ENCODE measurements at places on chromosomes 3 and 15.
A peak's percentile ranks its signal among the peaks of the same experiment; 100 is the strongest.

DNA sequence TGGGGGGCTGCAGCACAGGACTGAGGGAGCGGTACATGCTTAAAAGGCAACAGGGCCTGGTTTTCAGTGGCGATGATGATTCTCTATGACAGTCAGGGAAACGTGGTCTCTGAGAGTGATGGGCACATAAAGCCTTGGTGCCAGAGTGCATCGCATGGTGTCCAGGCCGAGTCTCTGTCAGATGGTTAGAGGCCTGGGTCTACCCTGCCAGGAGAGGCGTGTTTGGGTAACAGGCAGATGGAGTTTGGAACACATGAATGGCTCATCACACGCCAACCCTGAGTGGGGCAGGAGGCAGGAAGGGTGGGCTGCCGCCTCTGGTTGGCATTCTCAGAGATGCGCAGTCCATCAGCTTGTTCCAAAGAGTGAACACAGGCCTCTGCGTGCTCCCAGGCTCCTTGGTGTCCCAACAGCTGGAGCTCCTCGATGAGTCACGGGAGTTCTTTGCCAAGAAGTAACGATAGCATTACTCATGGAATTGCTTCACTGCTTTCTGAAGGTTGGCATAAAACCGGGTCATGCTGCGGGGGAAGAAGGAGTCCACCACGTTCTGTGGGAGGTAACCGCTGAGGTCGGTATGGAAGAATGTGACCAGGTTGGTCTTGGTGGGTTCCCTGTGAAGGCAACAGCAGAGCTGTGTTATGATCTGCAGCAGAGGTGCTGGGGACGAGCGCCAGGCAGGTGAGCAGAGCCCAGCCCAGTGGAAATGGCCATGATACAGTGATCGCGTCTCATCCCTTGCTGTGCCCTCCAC is 11.0 kb downstream of the STARD5 start:
- no peak for DNase-seq

GRCh38 chr15:66014635-66015182 is 145.4 kb downstream of the RAB11A start:
- DNase-seq: no peak

DNA sequence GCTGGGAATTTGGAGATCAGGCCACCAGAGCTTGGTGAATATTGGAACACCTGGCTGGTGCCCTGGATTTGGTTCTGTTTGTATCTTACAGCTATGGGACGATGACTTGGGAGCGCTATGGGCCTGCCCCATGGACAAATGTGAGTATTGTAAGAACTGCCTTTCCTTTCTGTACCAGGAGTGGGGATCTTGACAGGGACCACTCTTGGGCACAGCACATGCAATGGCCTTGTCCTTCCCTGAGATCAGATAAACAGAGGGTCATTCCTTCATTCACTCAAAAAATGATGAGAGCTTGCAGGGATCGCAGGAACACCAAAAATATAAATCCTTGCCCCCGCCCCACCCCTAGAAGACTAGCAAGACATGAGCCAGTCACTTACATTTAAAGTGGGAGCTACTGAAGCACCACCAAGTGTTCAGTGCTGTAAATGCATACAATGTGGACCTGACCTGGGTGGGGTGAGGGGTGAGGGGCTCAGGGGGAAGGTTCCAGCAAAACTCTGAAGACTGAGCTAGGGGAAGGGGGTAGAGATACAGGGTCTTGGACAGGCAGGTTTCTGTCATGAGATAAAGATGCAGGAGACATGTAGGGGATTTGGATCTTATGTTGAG is 2.7 kb upstream of the CRELD1 start:
- DNase-seq: no peak

GRCh38 chr3:101996832-101997231 is 147.5 kb downstream of the NFKBIZ start:
- peak; percentile 15 for DNase-seq

- DNase-seq: no peak
Measured at GRCh38 chr3:58021072-58021959, 13.1 kb downstream of the FLNB start.

DNA sequence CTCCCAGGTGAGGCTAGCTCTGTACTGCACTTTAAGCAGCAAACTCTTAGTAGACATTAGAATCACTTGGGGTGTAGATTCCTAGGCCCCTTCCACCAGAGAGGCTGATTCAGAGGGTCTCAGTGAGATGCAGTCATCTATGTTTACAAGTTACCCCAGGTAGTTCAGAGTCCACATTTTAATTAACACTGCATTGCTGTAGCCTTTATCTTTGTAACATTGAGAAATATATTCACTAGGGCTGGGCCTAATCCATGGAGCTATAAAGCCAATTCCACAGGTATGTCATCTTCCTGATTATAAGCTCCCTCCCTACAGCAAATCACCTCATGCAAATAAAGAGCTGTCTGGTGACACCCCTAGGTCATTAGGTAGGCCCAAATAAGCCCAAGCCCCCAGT is 39.6 kb upstream of the STT3B start:
- DNase-seq: no peak

DNA sequence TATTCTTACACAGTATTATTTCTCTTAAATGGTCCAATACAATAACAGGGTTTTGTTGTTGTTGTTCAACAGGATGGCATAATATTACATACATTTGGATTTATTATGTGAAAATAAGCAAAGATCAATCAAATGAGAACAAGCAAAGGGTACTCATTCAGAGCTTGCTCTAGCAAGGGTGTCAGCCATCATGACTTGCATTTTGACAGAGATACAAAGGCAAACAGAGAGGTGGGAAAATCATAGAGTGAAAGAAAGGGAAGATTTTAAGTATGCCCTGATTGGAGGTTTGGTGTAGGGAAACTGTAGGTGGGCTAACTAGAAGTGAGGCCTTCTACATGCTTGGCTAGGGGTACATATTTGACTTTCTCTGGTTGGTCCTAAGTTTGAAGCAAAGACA is 109.1 kb upstream of the BCHE start:
- no peak for DNase-seq

- no peak for DNase-seq
Measured at GRCh38 chr3:37905987-37906674, 44.5 kb downstream of the CTDSPL start.

DNA sequence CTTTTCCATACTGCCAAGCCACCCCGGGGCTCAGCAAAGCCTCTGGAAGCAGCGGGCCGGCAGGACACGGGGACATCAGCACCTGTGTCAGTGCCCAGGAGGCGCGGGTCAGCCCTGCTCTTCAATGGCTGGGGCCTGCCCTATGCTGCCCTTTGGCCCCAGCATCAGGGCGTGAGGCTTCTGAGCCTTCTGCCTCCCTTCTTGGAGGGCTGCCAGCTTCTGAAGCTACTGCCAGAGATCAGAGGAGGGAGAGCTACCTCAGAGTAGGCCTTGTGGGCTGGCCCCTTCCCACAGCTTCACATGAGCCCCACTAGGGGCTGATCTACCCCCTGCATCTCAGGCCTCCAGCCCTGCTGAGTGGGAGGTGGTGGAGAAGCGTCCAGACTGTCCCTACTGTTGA is 13.0 kb upstream of the TMEM115 start:
- no peak for DNase-seq

DNA sequence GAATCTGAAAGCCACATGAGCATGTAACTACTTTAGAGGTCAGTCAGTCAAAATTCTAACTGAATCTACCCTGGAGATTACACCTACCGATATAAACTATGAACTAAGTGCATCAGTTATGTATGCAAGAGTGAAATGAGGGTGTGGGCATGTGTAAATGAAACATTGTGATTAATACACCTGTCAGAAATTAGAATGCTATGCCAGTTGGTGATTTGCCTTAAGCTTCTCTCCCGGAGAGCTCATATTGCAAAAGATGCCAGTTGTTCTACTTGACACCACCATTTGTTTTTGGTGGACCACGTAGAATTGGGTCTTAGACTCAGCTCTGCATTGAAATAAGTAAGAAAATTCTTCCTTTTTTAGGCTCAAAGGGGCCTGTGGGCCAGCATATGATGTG is 91.0 kb upstream of the KBTBD8 start:
- no peak for DNase-seq

- no peak for DNase-seq
Measured at GRCh38 chr15:45262906-45263461, 10.9 kb downstream of the SLC28A2 start.

DNA sequence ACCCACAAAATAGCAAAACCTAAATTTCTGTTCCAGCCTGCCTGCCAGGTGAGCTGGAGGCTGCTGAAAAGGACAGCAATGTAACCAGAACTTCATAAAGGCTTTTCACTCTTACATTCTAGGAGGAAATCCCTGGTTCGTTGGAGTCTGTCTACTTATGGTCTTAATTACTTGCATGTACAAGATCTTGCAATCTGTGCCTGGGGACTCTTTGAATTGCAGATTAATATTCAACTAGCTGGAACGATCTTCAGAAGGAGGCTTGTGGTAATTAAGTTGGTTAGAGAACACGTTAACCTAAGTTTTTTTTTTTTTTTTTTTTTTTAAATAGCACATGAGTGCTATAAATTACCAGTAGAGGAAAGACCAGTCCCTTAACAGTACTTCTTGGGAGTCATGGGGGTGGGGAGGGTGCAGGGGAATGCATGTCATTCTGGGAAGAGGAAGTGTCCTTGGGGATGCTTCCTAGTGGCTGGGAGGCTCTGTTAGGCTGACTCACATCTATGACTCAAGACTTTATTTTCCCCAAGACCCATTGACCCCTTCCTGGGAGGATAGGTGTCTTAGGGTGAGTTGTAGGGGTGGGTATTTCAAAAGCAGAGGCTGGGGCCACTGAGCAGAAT is 139.8 kb downstream of the RAB11A start:
- DNase-seq: no peak

DNA sequence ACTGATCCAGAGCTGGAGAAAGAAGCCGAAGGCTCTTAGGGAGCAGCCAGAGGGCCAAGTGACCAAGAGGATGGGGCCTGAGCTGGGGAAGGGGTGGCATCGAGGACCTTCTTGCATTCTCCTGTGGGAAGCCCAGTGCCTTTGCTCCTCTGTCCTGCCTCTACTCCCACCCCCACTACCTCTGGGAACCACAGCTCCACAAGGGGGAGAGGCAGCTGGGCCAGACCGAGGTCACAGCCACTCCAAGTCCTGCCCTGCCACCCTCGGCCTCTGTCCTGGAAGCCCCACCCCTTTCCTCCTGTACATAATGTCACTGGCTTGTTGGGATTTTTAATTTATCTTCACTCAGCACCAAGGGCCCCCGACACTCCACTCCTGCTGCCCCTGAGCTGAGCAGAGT is 9.5 kb downstream of the CHRD start:
- DNase-seq: no peak

- DNase-seq: no peak
Measured at GRCh38 chr15:31727612-31728011, 302.7 kb upstream of the CHRNA7 start.

GRCh38 chr3:43286841-43287499 is 630 bp downstream of the SNRK start:
- DNase-seq: peak; percentile 60
